ENCODE measurements at places on chromosomes 12 and 14.
A peak's percentile ranks its signal among the peaks of the same experiment; 100 is the strongest.

DNA sequence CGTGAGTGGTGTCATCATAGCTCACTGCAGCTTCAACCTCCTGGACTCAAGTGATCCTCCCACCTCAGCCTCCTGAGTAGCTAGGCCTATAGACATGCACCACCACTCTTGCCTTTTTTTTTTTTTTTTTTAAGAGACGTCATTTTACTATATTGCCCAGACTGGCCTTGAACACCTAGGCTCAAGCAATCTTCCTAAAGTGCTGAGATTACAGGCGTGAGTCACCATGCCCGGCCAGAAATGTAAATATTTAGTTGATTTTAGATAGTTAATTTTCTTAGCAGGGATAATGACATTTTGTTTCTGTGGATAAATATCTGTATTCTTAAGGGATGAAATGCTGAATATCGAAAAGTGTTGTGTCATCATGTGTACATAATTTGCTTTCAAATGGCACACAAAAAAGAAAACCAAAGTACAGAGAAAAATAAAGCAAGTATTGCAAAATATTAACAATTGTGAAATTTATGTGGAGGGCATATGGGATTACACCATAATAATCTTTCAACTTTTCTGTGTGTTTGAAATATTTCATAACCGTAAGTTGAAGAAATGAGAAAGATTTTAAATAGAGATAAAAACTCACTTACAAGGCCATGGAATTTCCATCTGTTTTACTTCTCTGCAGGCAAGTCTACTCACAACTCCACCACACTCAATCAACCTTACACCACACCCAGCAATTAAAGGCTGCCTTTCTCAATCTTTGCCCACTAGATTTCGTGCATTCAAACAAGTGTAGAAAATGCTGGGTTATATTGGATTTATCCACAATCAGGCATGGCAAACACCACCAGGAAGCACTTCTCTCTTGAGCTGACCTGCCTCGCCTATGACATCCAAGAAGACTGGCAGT, 93.7 kb downstream of the SPTSSA start:
- no peak for DNase-seq

- peak; percentile 97 for DNase-seq
These were observed at the start of gene SPATA7 for GRCh38 chr14:88385212-88386101. TSS of gene SPATA7 (plus strand) at chr14:88385657. CDS start at chr14:88385819, 162 bp downstream.

DNA sequence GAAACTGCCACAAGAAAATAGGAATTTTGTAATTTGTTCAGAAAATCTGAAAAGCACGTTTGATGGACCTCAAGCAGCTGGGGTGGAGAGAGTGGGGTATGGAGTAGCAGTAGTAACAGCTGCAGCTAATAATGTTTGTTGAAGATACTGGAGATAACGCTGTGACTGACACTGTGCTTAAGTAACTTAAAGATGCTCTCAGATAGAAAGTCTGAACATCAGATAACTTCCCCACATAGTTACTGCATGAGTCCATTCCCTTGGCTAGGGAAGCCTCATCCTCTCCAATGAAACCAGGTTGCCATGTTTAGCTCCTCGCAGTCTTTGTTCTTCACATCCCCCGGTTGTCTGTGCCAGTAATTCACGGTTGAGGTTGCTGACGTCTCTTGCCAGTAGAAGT, 24.9 kb downstream of the RMST start:
- DNase-seq, result no peak

DNA sequence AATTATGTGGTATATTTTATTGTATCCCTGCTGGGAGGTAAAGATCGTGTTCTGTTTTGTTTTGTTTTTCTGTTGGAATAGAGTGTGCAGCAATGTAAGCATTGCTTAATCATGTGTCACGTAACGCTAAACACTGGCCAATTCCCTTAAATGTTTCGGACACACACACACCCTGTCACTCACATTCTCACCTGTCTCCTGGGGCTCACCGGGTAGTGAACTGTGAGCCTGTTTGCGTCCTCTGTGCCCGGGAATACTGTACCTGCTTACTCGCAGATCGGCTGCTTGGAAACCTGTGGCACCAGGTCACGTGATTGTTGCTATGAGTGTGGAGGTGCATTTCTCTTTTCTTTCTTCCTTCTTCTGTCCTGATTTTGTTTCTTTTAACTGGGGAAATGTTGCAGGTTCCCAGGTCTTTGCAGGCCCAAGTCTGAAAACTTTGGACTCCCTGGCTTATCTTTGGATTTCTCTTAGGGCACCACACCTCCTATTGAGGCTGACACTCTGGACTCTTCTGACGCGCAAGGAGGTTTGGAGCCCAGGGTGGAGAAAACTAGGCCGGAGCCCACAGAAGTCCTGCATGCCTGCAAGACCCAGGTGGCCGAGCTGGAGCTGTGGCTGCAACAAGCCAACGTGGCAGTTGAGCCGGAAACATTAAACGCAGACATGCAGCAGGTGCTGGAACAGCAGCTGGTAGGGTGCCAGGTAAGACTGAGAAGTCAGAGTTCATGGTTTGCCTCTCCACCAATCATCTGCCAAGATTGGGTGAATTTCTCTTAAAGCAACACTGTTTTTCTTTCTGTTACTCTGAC, 181.1 kb downstream of the ESR2 start:
- no peak for DNase-seq

- DNase-seq, result no peak
These were observed 51.4 kb upstream of the CCT2 start for GRCh38 chr12:69533844-69534243.

- no peak for DNase-seq
These were observed 686 bp downstream of the MCRS1 start for GRCh38 chr12:49567302-49567610.

DNA sequence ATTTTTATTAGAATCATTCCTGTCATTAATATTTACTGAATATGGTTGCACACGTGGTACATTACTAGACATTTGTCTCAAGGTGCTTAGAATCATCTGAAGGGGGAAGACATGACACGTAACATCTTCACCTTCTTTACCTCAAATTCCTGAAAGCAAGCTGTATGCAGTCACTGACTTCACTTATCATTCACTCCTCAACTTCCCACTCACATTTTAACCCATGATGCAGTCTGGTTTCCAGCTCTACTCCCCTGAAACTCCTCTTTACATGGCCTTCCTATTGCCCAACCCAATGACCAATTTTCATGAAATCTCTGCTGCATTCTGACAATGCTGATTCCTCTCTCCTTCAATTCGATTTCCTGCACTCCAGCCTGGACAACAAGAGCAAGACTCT, 5.8 kb upstream of the PSMC6 start:
- no peak for DNase-seq

GRCh38 chr14:54209511-54210250, 187.1 kb upstream of the CDKN3 start:
- DNase-seq, result no peak

GRCh38 chr12:114547636-114548035, 136.3 kb downstream of the TBX3 start:
- no peak for DNase-seq

GRCh38 chr12:27333403-27334009, 870 bp downstream of the BMAL2 start:
- peak; percentile 56 for DNase-seq

- no peak for DNase-seq
These were observed 39.7 kb upstream of the STAB2 start for GRCh38 chr12:103547376-103547775.

- no peak for DNase-seq
These were observed 13.7 kb upstream of the TCTN1 start for GRCh38 chr12:110600254-110600653.

DNA sequence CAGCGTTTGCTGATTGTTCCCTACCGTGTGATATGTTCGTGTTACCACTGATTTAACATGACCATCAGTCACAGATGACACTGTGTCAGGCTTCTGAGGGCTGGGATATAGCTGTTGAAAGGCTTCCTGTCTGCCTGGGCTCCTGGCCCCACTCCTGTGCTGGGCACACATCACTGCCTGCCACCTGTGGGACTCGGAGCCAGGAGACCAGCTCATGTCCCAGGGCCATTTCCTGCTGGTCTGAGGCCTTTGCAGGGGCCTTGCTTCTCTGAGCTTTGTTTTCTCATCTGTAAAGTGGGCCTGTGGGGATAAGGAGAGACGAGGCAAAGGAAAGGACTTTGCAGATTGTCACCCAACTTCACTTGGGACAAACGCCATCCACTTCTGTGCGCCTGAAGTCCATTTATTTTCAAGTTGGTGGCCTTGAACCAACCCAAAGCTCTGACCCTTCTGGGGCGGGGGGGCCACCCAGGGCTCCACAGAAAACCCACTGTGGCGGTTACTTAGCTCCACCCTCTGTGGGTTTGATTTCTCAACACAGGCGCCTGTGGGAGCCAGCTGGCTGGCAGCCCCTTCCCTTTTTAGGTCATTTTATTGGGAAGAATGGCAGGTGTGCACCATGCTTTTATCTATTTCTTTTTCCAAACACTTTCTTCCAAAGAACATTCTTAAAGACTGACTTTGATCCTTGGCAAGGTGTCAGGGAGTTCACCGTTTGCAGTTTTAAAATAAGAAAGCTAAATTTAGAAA, 54.1 kb downstream of the BEGAIN start:
- DNase-seq, result no peak

DNA sequence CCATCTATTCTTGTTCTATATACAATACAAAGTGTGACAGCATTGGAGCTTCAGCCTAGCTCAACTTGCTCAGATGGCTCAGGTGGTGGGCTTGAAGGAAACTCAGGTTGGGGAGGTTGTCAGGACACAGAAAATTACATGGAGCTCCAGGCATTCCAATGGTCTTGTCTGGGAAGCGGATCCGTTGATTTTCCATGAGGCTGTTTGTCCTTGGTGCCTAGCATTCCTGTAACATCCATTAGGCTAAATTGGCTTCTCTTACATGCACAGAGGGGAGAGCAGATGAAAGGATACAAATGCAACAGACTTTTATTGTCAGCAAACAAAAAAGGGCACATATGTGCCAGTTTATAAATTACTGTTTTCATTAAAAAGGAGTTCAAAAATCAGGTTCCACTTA, 75.5 kb upstream of the OTX2 start:
- DNase-seq, result no peak

DNA sequence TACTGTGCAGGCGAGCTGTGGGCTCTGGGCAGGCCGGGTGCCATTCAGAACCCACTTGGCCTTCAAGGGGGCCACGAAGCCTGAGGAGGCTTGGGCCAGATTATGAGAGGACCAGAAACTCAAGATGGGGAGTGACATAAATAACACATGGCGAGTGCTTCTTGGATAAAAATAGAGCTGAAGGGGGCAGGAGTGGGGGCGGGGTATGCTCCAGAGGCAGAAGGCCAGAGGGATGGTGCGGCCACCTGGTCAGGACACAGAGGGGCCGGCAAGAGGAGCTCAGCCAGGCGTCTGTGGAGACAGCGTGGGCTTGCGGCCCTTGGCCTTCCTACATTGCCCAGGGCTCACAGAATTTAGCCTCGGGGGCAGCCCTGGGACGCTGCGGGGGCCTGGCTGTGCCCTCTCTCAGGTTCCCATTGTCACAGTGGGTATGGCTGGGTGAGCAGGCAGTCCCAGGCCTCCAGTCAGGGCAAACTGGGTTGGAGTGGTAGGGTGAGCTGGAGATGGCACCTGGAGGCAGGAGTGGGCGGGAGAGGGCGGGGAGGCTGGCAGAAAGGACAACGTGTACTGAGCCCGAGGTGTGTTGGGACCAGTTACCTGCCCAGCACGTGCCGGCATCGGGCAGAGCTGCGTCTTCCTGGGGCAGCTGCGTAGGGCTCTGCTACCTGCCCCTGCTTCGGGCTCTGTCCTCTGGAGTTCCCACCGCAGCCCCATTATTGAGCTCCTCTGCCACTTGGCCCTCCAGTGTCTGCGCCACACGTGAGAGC, 7.4 kb upstream of the SLC25A29 start:
- no peak for DNase-seq

DNA sequence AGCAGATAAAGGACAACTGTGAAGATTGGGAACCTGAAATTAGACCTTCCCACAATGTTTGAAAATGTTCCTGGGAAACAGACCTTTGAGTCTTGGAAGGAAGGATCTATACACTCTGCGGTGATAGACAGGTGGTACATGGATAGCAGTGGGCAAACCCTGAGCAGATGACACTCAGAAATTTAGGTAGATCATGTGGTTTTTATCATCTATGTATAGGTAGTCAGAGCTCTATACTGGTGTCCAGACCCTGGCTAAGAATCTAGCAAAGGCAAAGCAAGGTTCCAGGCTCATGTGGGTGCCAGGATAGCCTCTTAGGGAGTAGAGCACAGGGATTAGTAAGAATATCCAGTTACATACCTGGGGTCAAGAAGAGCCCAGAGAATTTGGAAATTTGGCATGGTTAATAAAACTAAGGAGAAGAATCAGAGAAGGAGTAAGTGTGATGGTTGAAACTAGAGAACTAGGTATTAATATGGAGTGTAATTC, 331.2 kb upstream of the FBXO33 start:
- no peak for DNase-seq

- no peak for DNase-seq
These were observed 59.1 kb downstream of the DCAF5 start for GRCh38 chr14:69093631-69094421.

DNA sequence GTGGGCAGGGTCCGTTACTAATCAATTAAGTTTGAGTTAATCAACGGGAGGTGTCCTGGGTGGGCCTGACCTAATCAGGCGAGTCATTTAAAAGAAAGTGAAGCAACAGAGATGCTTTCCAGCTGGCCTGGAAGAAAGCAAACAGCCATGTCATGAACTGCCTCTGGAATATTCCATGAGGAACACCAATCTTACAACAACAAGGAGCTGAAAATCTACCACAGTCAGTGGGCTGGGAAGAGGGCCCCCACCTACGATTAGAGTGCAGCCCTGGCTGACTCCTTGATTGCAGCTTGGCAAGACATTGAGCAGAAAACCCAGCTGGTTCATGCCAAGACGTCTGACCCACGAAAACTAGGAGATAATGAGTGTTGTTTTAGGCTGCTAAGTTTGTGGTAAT, 56.2 kb downstream of the SSPN start:
- DNase-seq, result no peak

DNA sequence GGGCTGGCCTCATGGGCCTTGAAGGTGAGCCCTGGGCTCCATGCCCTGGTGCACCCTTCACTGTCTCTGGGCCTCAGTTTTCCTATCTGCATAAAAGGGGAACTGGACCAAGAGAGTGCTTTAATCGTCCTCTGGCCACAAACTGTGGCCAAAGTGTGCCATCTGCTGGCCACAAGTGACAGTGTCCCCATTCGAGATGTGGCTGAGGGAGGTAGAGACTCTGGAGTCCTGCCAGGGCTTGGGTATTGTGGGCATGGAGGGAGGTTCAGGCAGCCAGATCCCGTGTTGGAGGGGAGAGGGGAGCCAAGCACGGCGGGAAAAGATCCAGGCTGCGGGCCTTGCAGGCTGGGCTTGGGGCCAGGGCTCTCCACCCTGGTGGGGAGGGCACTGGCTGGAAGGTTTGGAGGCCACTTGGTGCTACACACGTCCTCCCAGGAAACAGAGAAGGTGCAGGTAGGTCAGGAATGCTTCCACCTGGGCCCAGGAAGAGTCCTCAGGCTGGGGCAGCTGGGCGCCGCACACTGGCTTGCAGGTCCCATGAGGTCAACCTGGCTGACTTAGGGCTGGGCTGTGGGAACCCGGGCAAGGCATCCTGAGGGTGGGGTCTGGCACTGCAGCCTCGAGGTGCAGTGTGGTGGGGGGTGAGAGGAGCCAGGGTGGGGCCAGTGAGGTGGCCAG, 7.3 kb upstream of the KIF26A start:
- DNase-seq, result peak; percentile 65

DNA sequence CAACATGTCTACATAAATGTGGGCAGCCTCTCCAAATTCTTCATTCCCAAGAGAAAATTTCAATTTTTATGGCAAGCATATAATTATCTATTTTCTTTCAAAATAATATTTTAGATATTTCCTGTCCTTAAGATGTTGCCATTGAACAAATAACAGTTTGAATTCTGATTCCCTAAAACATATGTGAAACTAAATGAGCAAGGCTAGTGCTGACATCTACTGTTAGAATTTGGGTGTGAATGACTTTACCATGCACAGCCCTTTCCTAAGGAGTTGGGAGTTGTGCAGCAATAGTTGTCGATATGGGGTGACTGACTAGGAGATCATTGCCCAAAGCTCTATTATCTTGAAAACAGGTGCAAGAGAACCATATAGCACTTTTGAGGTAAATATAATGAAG, 108.2 kb upstream of the SLC38A4 start:
- DNase-seq, result no peak
